Amygdala (tissue), 56 donors: ENCODE measurements at places on chromosomes 7 and 10.

DNA sequence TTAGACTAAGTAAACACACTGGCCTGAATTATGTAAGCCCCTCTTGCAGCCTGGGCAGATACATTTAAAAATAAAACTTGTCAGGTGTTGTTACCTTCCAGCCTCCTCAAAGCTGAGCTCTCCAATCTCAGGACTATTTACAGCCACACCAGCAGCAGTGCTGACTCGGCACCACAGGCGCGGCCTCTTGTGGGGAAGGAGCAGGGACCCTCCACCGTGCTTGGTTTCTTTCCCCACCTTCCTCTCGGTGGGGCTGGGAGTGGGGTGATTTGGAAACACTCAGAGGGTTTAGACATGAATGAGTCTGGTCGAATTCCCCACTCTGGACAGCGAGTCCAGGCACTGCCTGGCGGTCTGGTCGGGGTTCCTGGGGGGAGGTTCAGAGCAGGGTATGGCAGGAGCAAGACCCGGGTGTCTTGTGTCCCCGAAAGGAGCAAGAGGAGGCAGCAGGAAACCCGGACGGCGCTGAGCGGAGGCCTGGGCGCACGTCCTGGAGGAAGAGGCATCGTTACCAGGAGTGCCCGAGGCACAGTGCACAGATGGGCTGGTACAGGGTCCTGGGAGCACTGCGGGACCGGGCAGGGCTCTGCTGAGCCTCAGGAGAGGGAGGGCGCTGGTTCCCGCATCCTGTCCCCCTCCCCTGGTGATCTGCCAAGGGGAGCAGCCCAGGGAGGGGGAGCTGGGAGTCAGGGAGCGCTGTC, 29.2 kb upstream of the CFAP46 start:
- no peak for DNase-seq

GRCh38 chr7:33091641-33092191, 17.5 kb downstream of the RP9 start:
- no peak for DNase-seq

GRCh38 chr10:104059364-104059763, 26.3 kb downstream of the COL17A1 start:
- DNase-seq = no peak

DNA sequence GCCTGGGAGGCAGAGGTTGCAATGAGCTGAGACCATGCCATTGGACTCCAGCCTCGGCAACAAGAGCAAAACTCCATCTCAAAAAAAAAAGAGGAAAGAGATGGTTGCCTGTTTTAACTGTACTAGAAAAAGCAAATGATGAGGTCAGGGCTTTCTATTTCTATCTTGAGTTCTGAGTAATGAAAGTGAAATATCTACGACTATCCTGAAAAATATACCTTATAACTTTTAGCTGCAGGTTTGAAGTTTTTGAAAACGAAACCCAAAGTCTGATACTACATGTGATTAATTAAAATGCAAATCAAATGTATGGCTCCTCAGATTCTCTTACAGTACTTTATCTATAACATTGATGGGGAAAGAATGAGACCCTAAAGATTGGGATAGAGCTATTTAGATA, 636.2 kb upstream of the LRRN3 start:
- no peak for DNase-seq

- DNase-seq = no peak
Measured at GRCh38 chr7:54014765-54015164, 527.4 kb upstream of the VSTM2A start.

DNA sequence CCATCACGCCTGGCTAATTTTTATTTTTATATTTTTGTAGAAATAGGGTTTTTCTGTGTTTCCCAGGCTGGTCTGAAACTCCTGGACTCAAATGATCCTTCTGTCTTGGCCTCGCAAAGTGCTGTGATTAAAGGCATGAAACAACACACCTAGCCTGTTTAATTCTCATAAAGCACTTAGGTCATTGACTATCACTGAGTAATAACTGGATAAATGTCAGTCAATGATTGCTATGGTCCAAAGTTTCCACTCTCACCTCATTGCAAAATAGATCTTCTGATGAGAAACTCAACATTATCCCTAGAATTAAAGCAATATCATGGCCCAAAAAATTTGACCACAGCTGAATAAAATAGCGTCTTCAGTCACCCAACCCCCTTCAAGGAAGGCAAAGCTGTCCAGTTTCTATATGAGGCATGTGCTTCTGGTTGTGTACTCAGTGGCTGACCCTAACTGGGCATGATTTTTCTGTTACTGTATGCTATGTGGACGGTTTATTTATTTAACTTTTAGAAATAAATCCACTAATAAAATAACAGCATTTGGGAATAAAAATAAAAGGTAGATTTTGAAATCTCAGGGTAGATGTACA, 86.5 kb upstream of the LRRN3 start:
- DNase-seq = no peak

DNA sequence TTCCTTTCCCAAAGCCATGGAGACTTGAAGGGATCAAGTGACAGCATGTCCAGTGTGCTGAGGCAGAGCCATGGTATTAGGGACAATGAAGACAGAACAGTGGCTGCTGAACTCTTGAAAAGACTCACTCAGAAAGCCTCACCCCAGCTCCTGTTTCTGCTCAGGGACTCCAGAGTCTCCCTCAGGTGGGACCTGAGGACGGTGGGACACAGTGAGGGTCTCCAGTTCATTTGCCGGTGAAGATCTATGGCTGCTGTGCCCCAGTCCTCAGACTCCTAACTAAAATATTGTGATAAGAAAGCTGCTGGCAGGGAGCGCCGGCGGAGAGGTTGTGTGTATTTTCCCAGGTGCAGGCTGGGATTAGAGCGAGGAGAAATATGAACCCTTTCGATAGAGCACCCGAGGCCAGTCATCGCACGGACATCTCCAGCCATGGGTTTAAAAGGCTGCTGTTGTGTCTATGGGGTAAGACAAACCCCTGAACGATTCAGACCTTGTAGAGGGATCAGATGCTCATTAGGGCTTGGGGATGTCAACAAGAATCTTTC, 57.2 kb downstream of the C7orf25 start:
- DNase-seq = no peak

DNA sequence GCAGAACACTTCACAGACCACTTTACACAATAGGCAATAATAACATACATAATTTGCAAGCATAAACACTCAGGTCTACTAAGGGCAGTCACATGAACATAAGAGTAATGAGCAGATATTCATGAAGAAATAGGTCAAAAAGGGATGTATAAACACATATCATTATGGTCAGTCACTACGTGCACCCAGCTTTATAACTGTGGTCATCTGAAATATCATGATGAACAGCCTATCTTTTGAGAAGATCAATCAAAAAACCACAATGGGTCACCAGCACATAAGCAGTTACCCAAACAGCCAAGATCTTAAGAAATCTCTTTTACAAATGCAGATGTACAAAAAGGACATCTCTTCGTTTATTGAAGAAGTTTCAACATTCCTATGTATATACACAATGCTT, 35.5 kb upstream of the DRGX start:
- no peak for DNase-seq
